Right ventricle myocardium inferior (tissue), 1 donor: ENCODE measurements at places on chromosomes 16 and 17. TPM values are rescaled to one million over a fixed set of nuclear protein-coding genes. Genes with fewer than 3 reads are reported as not detected.

Gene SLC16A5
- 7.1 TPM for total RNA-seq

Gene UNC13D
- total RNA-seq = 10.7 TPM

Gene SYCE1L
- total RNA-seq = not detected

Gene ALOX15
- 0.19 TPM for total RNA-seq

DNA sequence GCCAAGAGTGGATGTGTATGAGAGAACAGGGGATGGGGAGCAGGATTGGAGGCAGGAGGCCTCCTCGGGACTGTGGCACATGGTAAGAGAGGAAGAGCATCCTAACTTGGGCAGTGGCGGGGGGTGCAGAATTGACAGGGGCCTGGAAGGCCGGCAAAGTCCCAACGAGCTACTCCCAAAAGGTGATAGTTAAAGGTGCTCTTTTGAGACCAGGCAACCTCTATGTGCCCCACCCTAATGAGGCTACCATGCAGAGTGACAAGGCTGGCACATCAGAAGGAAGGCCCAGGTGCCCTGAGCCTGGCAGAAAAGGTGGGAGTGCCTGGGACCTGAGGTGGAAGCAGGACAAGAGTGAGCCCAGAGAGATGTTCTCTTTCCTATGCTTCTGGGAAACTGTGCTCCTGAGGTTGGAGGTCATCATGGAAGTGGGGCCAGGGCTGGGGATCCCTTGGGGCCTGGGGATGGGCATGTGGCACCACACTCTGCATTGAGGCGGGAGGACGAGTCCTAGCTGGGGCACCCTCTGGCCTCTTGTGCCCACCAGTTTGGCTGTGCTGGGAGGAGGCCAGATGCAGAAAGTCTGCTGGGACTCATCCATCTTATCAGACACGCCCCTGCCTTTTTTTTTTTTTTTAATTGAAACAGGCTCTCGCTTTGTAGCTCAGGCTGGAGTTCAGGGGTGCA, 5.9 kb downstream of the RAB11FIP4 start:
- no peak for DNase-seq

- DNase-seq = peak; percentile 81
These were observed 671.1 kb downstream of the WWOX start for GRCh38 chr16:78770353-78771091.

DNA sequence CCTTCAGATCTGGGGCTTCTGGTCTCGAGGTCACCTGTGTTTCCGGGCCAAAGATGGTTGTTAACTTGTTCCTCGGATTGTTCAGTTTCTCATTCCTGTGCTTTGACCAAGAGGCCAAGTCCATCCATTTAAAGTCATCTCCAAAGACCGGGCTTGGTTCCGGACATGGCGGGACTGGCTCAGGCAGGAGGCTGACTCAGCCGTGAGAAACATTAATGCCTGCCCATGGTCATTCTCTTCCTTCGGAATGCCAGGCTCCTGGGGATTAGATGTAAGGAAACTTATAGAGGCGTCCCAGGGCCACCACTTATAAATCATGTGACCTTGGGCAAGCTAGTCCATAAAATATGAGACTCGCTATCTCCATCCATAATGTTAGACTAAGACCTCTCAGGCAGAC, 13.6 kb upstream of the NKD1 start:
- DNase-seq = no peak

- DNase-seq = no peak
These were observed 12.6 kb downstream of the PHB1 start for GRCh38 chr17:49401971-49402611.

DNA sequence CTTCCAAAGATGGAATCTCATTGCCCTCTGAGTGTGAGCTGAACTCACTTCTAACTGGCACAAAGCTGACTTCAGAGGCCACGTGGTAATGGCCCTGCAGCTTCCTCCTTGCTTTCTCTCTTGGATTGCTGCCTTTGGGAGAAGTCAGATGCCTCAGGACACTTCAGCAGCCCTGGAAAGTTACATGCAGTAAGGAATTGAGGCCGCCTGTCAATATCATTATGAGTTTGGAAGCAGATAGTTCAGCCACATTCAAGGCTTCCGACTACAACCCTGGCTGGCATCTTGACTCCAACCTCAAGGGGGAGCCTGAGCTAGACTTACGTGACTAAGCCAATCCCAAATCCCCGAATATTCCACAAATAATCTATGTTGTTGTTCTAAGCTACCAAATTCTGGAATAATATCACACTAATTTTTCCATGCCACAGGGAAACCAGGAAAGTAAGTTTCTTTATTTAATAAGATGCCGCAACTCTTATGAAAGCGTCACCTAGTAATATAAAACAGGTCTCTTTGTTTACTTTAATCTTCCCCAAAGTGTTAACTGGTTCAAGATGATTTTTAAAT, 13.6 kb downstream of the CEP20 start:
- DNase-seq = no peak

GRCh38 chr17:21209511-21210175, 4.3 kb downstream of the TMEM11 start:
- no peak for DNase-seq

DNA sequence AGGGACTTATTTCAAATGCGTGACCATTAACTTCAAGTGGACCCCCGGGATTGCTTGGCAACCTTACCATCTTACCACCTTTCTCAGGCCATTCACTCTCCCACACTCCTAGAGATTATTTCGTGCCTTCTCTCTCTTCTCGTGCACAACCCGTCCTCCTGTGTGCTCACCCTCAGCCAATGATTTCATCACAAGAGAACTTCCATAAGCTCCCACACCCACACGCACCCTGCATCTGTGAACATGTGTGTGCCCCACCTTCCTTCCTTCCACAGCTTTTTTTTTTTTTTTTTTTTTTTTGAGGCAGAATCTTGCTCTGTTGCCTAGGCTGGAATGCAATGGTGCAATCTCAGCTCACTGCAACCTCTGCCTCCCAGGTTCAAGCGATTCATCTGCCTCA, 27.4 kb upstream of the CDH3 start:
- no peak for DNase-seq
